HEK293T (cell line): ENCODE measurements at places on chromosomes 7 and 10.

- DNase-seq, result peak; percentile 90
Measured at GRCh38 chr10:117165538-117166417, 27.7 kb upstream of the VAX1 start.

DNA sequence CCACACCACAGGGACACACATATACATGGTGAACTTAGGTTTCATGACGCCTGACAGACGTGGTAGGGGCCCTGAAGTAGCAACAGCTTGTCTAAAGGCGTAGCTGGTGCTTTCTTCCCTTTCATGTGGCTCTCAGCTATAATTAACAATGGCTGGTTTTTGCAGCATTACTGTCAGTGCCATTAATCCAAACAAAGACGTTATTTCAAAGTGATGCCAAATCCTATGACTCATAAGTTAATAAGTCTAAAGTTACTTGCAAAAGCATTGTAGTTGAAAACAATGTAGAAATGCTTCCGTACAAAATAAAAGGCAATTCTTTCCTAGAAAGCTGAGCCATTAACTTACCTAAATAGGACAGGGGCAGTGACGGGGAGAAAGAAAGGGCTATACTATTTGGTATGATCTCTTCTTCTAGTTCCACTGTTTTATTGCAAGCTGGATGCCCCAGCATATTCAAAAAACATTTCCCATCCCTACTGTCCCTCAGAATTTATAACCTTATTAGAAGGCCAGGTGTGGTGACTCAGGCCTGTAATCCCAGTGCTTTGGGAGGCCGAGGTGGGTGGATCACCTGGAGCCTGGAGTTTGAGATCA, 105.4 kb downstream of the ODAD2 start:
- DNase-seq, result no peak

GRCh38 chr7:80785961-80786536, 132.8 kb downstream of the SEMA3C start:
- no peak for DNase-seq

DNA sequence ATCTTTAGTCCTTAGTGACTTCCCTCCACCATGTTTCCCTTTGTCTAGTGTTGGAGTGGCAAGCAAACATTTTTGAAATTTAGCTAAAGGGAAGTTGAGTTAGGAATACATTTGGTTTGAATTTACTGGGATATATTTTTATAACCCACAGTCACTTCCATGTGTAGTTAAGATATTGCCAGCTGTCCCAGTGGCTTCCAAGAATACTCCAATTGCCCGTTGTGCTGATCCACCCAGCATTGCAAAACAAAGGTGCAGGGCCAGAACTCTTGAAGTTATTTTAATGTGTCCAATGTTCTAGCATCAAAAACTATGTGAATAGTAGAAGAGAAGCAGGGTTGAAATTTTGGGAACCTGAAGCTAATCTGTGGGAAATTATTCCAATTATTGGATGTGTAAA, 2.5 kb upstream of the P4HA1 start:
- no peak for DNase-seq

- DNase-seq, result no peak
Measured at GRCh38 chr7:137094-137891, 55.1 kb upstream of the FAM20C start.

- no peak for DNase-seq
Measured at GRCh38 chr7:141715018-141715417, 6.9 kb downstream of the WEE2 start.

DNA sequence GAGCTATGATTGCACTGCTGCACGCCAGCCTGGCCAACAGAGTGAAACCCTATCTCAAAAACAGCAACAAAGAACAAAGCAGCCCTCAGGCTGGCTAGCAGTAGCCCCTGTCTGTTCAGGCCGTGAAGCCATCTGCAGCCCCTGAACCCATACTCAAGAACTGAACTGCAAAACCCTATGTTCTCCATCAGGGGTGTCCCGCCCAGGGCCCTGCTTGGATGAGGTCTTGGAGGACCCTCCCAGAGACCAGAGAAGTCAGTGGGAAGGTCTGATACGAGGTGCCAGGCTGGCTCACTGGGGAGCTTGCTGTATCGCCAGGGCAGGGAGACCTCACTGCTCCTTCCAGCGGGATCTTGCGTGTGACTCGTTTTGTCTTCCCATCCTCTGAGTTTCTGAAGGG, 39.3 kb downstream of the RBM17 start:
- DNase-seq, result no peak

- no peak for DNase-seq
Measured at GRCh38 chr7:4209966-4210365, 472.1 kb upstream of the FOXK1 start.

- DNase-seq, result no peak
Measured at GRCh38 chr10:8064436-8064835, 9.9 kb downstream of the GATA3 start.
